Panc1 (cell line): ENCODE measurements at places on chromosomes 1 and 21.

GRCh38 chr1:107467286-107467685 lies 326.4 kb downstream of the NTNG1 start:
- DNase-seq = no peak

GRCh38 chr1:175742790-175743459 lies 470 bp downstream of the TNR start:
- no peak for DNase-seq

DNA sequence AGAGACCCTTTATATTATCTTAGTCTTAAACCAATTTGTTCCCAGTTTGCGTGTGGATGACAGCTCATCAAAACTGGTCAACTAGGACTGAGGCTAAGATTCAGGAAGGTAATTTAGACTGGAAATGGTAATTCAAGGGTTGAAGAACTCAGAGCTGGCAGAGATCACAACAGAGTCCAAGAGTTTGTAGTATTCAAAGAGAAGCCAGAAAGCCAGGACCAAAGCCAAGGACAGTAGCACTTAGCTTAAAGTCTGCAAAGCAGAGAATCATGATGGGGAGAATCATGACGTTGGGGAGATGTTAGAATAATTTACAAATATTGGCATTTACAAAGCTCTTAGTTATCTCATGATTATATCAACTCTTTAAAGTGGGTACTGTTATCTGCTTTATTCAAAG lies 32.6 kb downstream of the RNF11 start:
- DNase-seq = no peak

- no peak for DNase-seq
Measured at GRCh38 chr1:231193710-231194340, 32.0 kb downstream of the TRIM67 start.

- DNase-seq = no peak
Measured at GRCh38 chr1:59025201-59025600, 241.4 kb upstream of the JUN start.

- DNase-seq = no peak
Measured at GRCh38 chr1:3432306-3432705, 22.2 kb upstream of the ARHGEF16 start.

GRCh38 chr1:244836135-244836521 lies 670 bp downstream of the COX20 start:
- peak; percentile 36 for DNase-seq

GRCh38 chr21:18411565-18411964 lies 8.0 kb upstream of the TMPRSS15 start:
- no peak for DNase-seq

DNA sequence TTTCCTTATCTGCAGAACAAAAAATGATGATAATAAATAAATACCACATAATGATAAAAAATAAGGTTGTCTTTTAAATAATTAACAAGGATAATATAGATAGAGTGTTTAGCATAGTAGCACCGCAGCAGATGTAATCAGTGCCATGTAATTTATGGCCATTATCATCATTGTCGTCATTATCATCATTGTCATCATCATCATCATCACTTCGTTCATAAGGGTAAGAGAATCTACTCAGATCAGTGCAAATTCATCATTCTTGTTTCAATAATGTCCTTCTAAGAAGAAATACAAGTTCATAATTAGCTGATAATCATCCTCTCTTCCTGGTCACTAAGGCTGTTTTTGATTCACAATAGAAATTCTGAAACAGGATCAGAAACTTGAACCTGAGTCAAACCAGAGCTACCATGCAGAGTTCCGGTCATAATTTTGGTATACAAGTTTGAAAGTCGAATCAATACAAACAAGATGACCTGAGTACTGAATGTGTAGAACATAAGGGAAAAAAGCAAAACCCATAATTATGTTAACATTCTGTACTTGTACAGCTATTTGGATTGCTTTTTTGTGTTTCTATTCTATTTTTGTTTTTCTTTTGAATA lies 172.0 kb downstream of the LRRC40 start:
- DNase-seq = no peak

DNA sequence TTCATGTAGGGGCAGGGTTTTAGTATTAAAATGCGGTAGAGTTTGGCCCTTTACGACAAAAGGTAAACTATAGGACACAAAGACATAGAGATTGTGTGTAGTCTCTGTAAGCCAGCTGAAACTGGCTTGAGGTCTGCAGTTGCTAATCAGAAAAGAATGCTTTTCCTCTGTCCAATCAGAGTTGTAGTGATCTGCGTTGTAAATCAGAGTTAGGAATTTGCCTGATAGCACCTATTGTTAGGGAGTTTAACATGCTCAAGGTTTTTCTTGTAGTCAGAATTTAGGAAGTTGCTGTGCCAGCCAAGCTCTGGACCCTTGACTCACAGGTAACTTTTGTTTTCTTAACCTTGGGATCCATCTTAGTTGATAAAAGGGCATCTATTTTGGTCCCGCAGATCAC lies 61.2 kb upstream of the VTCN1 start:
- DNase-seq = no peak

- DNase-seq = no peak
Measured at GRCh38 chr1:200290010-200290685, 119.7 kb downstream of the ZNF281 start.

DNA sequence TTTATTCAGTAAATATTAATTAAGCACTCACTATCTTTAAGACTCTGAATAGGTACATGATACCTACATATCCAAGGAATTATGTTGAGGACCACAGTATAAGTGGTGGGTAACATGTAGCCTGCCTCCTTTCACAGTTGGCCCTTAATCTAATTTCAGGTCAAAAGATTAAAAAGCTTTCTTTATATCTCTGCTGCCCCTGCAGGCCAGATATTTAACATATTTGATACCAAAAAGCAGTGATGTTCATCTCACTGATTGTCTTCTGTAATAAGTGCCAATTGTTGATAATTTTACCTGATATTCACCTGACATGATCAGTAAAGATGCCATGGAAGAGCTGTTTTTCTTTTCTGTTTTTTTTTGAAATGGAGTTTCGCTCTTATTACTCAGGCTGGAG lies 36.5 kb downstream of the RLF start:
- DNase-seq = no peak

DNA sequence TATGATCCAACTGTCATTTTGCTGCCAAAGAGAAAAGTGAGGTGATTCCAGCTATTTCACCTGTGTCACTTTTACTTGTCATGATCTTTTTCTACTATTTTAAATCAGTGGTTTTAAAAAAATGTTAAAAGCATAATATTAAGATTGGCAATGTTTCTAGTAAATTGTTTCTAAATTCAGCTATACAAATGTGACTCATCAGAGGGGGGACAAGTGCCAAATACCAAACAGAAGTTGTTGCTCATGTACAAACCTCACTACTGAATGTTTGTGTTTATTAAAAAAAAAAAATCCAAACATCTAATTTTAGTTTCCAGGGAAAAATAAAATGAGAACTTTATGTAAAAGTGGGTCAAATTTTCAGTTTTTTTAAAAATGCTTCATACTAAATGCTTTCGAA lies 346.2 kb upstream of the SNX7 start:
- DNase-seq = no peak

- DNase-seq = no peak
Measured at GRCh38 chr1:170593173-170594011, 61.4 kb downstream of the GORAB start.

GRCh38 chr1:210377731-210378333 lies 49.1 kb downstream of the HHAT start:
- DNase-seq = no peak

- no peak for DNase-seq
Measured at GRCh38 chr1:109181085-109181806, 32.5 kb upstream of the SARS1 start.

- no peak for DNase-seq
Measured at GRCh38 chr1:167645140-167645541, 15.1 kb downstream of the RCSD1 start.

GRCh38 chr1:241999026-241999425 lies at the start of gene MAP1LC3C:
MAP1LC3C (minus strand) TSS chr1:241999098; CDS start chr1:241999008, 90 bp downstream.
- DNase-seq = no peak

GRCh38 chr1:81598623-81599022 lies 202.1 kb upstream of the ADGRL2 start:
- no peak for DNase-seq

DNA sequence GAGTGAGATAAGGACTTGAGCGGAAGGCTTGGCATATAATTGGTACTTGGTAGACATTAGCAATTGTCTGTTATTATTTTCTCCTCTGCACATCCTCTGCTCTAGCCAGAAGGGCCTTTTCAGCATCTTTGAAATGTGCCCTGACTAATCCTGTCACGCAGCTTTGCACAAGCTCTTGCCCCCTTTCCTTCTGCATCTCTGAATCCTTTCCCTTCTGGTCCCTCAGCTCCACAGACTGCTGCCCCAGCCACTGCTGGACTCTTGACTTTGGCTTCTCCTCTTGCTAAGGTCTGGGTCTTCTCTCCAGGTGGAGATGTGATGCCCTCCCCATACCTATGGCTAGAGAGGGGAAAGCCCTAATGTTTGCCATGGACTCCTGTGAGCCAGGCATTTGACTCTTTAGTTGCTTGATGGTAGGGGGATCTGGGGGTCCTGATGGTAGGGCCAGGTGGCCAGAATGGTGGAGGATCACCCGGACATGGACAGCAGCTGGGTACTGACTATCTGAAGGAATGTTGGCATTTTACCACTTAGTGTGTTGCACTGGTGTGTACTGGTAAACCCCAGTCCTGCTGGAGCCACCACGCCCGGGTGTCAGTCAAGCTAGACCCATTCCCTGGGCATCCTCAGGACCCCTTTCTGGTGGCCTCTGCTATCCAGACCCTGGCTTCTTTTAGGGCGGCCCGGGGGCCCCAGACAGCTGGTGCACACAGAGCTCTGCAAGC lies 4.4 kb downstream of the HPCA start:
- DNase-seq = no peak

- no peak for DNase-seq
Measured at GRCh38 chr1:152519851-152520250, 5.6 kb downstream of the CRCT1 start.

- DNase-seq = no peak
Measured at GRCh38 chr1:1974834-1975233, 28.8 kb downstream of the CFAP74 start.

DNA sequence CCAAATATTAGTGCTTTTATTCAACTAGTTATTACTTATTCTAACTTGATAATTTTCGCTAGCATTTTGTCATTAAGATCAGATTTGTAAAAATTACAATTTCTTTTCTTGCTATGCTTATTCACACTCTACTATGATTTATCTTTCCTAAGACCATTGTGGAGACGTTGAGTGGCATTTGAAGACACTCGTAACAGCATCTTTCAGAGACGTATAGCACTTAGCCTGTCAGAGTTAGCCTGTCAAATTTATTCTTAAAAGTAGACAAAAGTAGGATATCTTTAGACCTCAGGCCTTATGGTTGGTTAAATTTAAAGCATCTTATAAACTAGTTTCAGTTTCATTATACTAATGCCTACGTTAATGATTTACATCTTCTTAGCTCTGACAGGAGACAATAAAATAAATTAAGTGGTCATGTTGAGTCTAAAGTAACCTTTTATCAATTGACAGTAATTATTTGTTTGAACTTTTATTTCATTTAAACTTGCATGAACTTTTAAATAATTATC lies 1410.1 kb downstream of the MRPL39 start:
- DNase-seq = no peak

GRCh38 chr1:112505878-112506277 lies 2.9 kb upstream of the WNT2B start:
- no peak for DNase-seq

DNA sequence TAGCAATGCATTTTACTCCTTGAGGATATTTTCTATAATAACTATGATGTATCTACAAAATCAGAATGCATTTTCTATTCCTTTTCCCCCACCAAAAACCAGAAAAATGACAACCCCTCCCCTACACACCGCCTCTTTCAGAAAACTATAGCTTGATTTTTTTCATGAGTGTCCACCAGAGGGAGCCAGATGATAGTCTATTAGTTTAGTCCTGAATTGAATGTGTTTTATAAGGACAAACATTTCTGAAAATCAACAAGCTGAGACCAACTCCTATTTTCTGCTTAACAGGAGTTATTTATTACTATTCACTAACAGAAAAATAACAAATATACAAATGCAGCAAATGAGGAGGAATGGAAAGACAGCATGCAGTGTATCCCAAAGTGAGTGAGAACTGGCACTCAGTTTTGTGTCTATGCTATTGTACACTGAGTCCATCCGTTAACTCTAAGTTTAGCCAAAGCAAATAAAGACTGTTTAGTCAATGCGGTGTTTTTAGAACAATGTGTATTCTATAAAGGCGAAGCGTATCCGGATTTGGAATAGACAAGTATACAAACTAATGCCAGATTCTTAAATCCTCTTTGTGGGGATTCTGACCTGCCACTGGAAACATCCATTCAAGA lies 182.6 kb downstream of the VAV3 start:
- no peak for DNase-seq

GRCh38 chr1:58809325-58810010 lies 25.6 kb upstream of the JUN start:
- no peak for DNase-seq

GRCh38 chr1:19423130-19423529 lies 62.2 kb downstream of the CAPZB start:
- no peak for DNase-seq

GRCh38 chr1:194043984-194044755 lies 857.8 kb upstream of the B3GALT2 start:
- DNase-seq = no peak

- no peak for DNase-seq
Measured at GRCh38 chr1:21904704-21905520, 32.2 kb downstream of the HSPG2 start.

- no peak for DNase-seq
Measured at GRCh38 chr1:41160498-41161110, 81.5 kb downstream of the SCMH1 start.

- no peak for DNase-seq
Measured at GRCh38 chr1:200624679-200625335, 4.3 kb upstream of the KIF14 start.

GRCh38 chr1:181129771-181130606 lies 41.5 kb downstream of the IER5 start:
- no peak for DNase-seq

- DNase-seq = no peak
Measured at GRCh38 chr1:2504225-2504948, 22.0 kb downstream of the PANK4 start.

GRCh38 chr21:34536820-34537219 lies 24.8 kb upstream of the KCNE1 start:
- DNase-seq = no peak

- no peak for DNase-seq
Measured at GRCh38 chr1:195958131-195958530, 650.1 kb downstream of the KCNT2 start.
